ENCODE measurements at places on chromosomes 12 and 14.

DNA sequence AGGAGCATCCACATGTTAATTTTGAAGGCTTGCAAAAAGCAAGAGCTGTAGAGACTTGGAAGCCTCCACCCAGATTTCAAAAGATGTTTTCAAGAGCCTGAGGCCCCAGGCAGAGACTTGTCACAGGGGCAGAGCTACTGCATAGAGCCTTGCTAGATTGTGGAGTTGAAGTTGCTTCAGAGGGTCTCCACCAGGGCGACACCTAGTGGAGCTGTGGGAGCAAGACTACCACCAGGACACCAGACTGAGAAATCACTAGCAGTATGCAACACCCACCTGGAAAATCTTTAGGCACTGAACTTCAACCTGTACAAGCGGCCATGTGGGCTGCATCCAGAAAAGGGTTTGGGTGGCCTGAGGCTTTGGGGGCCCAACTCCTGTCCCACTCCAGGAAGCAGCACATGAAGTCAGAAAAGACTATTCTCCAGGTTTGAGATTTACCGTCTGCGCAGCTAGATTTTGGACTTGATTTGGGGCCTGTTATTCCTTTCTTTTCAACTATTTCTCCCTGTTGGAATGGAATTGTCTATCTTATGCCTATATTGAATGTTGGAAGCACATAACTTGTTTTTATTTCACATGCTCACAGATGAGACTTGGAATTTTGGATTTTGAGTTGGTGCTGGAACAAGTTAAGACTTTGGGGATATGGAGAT lies 508.6 kb downstream of the FLRT2 start:
- DNase-seq, result no peak

DNA sequence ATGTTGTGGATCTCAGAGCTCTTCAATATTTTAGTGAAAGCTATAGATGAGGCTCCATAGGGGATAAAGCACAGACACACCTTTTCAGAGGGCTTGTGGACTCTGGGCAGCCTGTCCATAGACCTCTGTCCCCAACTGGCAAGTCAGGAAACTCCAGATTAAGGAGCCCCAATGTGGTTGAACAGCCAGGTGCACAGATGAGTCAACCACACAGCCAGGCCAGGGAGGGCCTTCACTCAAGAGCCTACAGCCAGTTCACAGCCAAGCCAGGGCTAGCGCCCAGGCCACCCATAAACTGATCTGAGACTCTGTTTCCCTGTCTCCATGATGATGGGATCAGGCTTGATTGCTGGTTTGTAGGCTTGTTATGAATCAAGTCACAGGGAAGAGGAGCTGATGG lies 1.0 kb upstream of the BDKRB2 start:
- no peak for DNase-seq

DNA sequence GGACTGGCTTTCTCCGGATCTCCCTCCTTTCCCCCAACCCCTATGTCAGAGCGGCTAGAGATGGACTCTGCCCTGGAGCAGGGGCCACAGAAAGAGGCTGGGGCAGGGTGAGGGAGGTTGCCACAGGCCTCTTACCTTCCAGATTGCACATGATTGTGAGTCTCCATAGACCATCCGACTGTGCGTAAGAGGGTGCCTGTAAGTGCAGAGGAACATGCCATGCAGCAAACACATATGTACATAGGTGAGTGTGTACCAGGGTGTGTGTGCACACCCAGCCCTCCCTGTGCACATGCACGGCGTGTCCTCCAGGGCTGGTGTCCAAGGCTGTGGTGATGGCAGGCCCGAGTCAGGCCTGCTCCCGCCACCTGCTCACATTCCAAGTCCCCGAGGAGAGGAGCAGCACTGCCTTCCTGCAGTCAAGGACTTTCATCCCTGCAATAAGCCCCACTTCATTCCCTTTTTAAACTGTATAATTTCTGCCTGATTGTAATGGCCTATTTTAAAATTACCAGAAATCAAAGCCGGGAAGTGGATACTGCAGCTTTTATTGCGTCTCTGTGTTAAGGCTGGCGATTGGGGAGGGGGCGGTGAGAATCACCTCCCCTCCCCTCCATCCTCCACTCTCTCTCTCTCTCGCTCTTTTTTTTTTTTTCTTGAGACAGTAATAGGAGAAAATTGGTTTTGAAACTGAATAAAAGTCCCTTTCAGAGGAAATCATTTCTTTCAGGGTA lies 28.5 kb downstream of the FAM222A start:
- DNase-seq, result peak; percentile 59

GRCh38 chr12:40515041-40515816 lies 177.0 kb upstream of the CNTN1 start:
- no peak for DNase-seq

DNA sequence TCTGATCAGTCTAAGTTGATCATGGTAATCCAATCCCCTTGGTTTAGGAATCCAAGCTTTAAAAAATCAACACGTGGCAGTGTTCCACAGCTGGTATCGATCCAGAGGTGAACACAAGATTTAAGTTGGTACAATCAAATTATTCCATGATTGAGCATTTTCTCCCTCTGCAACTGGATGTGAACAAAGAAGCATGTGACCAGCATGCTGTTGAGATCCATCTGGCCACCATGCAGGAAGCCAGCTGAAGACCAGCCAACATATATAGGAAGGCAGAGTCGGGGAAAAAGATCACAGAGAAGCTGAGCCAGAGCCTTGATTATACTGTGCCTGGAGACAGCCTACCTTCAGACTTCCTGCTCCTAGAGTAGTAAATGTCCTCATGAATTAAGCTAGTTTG lies 158.3 kb downstream of the SEC23A start:
- no peak for DNase-seq

DNA sequence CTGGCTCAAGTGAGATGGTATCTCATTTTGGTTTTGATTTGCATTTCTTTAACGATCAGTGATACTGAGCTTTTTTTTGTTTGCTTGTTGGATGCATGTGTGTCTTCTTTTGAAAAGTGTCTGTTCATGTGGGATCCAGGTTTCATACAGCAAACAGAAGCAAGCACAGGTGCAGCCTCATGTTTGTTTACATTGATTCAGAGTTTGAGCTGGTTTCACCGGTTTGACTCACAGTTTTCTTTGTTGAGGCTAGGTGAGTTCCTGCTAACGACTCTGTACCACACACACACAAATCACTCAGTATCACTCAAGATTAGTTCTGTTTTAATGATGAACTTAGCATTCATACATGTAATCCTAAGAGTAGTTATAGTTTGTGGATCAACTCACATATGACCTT lies 3.7 kb downstream of the OR10G2 start:
- no peak for DNase-seq

GRCh38 chr14:51593397-51593796 lies 58.3 kb upstream of the FRMD6 start:
- DNase-seq, result no peak

GRCh38 chr12:98260276-98260675 lies 255.1 kb upstream of the TMPO start:
- DNase-seq, result no peak

DNA sequence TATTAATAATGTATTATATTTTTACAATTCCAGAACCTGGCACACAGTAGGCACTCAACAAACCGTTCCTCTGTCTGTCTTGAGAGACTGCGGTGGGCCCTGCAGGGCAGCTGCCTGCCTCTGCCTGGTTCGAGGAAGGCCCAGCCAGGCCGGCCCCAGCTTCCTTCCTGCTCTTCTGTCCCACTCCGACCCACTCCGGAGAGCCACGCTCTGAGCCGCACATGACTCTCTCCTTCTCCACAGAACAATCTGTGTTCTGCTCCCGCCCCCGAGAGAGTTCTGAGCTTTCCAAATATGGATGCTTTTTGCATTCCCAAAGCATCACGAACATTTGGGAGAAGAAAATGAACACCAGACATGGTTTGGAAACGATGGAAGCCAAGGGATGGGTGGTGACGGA lies 57.3 kb downstream of the TTC7B start:
- no peak for DNase-seq

GRCh38 chr12:120583478-120584030 lies 2.4 kb upstream of the POP5 start:
- peak; percentile 39 for DNase-seq

GRCh38 chr12:98352835-98353234 lies 162.6 kb upstream of the TMPO start:
- no peak for DNase-seq

- no peak for DNase-seq
These were observed 45.3 kb downstream of the SOS2 start for GRCh38 chr14:50186107-50186506.

Measured in DMS79 treated with DMSO at 0.1 percent for 48 hours (cell line).